ENCODE measurements at places on chromosomes 6 and 20. TPM values are rescaled to one million over a fixed set of nuclear protein-coding genes. Genes with fewer than 3 reads are reported as not detected.

NKX2-2 gene
- total RNA-seq: not detected

MICA gene
- total RNA-seq: 11.0 TPM

MANEA gene
- 8.4 TPM for total RNA-seq

PGM3 gene
- 17.4 TPM for total RNA-seq

ANGPT4 gene
- total RNA-seq: 0.08 TPM

GRCh38 chr20:63639093-63639975, 12.4 kb upstream of the GMEB2 start:
- peak; percentile 1 for ATAC-seq

DNA sequence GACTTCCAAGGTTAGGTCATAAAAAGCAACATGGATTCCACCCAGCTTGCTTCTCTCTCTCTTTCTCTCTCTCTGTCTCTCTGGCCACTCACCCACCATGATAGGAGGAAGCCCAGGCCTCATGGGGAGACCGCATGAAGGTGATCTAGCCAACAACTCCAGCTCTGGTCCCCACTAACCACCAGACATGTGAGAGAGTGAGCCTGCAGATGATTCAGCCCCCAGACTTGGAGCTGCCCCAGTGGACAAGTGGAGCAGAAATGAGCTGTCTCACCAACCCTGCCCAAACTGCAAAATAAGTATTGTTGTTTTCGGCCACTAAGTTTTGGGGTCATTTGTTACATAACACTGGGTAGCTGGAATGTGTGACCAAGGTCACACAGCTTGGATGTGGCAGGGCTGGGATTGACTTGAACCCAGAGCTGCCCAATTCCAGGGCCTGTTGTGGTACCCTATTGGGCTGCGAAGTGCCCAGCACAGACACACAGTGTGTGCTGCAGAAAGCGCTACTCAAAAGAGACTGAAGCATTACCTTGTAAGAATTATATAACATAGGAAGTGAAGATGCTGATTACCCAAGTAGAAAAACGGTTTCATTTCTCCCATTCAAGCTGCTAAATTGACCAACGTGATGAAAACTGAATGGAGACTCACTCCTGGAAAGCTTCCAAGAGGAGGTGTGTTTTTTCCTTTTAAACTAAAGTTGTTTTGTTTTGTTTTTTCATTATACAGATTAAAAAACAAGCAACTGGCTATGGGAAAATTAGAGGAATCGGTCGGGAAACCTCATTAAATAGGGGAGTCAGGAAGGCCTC, 9.1 kb upstream of the TLDC2 start:
- no peak for ATAC-seq

GRCh38 chr20:60513141-60513540, 554.9 kb downstream of the CDH26 start:
- no peak for ATAC-seq

DNA sequence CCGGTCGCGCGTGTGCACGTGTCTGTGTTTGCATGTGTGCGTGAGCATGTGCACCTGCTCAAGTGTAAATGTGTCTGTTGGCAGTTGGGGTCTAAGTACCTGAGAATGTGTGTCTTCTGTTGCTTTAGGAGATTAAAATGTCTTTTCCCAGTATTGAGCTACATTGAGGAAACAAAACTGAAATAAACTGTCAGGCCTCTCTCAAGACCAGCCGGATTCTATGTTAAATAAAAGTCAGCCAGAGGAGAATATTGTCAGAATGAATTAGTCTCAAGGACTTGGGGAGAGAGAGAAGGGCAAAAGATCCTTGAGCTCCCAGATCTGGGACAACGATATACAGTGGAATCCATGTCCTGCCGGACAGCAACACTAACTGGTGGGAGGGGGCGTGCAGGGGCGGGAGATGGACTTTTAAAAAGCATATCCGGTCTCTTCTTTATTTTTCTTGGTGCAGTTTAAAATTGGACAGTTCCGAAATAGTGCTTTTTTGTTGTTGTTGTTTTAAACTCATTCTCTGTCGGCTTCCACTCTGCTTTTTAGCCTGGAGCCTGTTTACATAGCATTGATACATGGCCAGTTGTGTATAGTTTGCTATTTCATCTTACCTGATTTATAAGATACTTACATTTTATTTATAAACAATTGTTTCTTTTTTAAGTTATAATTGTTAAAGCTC, 3.3 kb upstream of the TBX18 start:
- no peak for ATAC-seq

DNA sequence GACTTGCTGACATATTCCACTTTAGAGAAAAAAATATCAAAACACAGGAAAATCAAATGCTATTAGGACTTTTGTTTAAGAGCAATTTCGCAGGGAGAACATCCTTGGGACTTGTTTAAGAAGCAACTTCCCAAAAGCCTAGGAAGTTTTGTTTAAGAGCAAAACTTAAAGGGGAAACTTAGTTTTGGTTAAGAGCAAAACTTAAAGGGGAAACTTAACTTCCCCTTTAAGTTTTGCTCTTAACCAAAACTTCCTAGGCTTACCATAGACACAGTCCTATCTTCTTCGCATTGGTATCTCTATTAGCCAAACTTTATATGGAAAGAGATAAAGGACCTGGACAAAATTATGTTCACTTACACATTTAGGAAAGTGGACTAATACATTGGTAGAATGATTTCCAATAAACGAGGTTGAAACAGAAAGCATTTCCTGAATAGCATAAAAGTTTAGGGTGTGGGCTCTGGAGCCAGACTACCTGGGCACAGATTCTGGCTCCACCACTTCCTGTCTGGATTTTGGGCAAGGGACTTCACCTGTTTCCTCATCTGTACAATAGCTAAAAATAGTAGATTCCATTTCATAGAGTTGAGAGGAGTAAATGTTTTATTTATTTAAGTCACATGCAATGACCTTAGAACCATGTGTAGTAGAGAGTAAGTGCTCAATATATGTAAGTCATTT, 15.7 kb downstream of the PAQR8 start:
- no peak for ATAC-seq

DNA sequence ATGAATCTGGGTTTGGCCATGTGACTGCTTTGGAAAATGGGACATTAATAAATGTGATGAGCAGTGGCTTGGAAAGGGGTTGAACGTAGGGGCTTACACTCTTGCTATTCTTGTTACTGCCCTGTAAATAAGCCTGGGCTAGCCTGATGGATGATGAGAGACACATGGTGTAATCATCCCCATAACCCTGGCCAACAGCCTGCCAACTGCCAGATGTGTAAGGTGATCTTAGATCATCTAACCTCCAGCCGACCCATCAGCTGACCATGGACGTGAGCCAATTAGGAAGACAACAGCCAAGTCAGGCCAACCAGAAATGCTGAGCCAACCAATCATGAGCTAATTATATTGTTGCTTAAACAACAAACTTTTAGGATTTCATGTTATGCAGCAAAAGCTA, 25.2 kb downstream of the FBXO30 start:
- ATAC-seq: no peak

GRCh38 chr6:50259903-50260302, 210.2 kb upstream of the DEFB112 start:
- peak; percentile 31 for ATAC-seq

- no peak for ATAC-seq
Measured at GRCh38 chr6:160912411-160912810, 79.2 kb upstream of the MAP3K4 start.

- ATAC-seq: no peak
Measured at GRCh38 chr20:32823078-32823477, 3.3 kb downstream of the MAPRE1 start.

DNA sequence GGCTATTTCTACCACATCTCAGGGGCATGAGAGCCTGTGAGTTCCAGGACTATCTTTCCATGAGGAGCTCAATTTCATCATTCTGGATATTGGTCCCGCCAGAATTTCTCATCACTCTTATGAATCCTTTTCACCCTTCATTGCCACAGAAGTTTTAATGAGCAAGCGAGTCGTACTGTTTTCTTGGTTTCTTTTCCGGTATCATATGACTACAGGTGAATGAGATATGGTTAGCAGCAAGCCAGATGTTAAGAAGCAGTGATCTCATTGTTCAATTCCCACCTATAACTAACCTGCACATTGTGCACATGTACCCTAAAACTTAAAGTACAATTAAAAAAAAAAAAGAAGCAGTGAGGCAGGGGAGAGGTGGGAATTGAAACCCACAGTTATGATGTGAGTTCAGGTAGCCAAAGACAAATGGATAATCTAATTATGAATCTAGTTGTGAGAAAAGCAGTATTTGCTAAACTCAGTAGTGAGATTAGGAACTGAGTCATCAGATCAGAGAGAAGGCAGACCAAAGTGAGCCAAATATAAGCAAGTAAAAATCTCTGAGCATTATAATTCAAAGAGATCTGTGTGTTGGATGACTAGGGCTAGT, 78.0 kb upstream of the ELOVL5 start:
- no peak for ATAC-seq

GRCh38 chr20:4457566-4458543, 263.9 kb upstream of the PRND start:
- no peak for ATAC-seq

GRCh38 chr20:44028003-44028730, 113.5 kb downstream of the TOX2 start:
- no peak for ATAC-seq

Data from esophagus mucosa (tissue), 1 donor.